ENCODE measurements at places on chromosomes 2 and 18.

DNA sequence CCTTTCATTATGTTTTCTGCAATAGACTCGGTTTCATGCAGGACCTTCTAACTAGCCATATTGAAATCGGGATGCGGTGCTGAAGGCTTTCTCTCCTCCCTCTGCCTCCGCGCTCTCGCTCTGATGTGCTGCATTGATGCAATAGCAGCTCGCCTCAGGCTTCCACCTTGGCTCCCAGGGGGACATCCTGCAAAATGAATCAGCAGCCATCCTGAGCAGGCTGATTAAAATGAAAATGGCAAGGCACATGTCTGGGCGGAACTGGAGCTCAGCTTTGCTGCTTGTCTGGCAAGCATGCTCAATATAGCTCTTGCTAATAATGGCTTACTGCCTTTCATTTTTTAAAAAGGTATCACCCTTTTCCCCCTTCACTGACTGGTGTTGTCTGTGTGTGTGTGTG is 806 bp upstream of the MYT1L start:
- no peak for DNase-seq
- H3K4me1 ChIP-seq = no peaks in the 10 kb centered on the region
- no peak overlapping the region for H3K4me3 ChIP-seq
- H3K36me3 ChIP-seq = no peaks in the 10 kb centered on the region

GRCh38 chr2:205024822-205025518 is 479.7 kb downstream of the PARD3B start:
- H3K36me3 ChIP-seq = peaks cover 25% of the 10 kb centered on the region
- H3K4me1 ChIP-seq = peaks cover 35% of the 10 kb centered on the region
- no peak overlapping the region for H3K4me3 ChIP-seq

DNA sequence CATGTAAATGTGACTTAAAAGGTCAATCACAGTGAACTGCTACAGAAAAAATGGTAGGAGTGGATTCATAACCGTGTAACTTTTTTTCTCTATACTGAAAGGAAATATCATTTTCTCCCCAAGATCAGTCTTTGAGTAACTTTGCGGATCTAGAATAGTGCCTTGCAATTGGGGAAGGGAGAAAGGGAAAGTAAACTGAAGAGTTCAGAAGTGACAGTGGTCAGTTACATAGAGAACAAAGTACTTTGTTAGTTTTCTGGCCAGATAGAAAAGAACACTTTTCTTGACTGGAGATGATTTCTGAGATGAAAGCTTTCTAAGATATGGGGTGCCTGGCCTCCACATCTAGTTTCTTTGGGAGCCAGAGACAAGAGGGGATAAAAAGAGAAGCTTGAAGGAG is 26.6 kb downstream of the PARD3B start:
- H3K4me1 ChIP-seq = no peaks in the 10 kb centered on the region
- peaks cover 4% of the 10 kb centered on the region for H3K27me3 ChIP-seq
- no peaks in the 10 kb centered on the region for H3K36me3 ChIP-seq
- no peak overlapping the region for H3K4me3 ChIP-seq
- no peak for DNase-seq

DNA sequence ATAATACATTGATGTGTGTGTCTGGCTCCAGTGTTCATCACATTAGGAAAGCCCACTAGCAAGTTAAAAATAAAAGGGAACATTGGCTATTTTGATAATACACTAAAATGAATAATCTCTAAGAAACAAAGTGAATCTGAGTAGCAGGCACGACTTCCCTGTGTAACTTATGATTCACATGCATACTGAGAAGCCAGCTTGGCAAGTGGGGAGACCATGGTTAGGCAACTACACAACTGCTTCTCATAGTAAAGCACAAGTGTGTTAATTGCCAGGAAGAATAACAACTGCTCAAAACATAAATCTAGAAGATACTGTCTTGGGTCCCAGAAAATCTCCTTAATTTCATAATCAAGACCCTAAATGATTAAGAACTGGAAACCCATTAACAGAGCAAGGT is 4.0 kb downstream of the MYO5B start:
- H3K27ac ChIP-seq = no peak overlapping the region
- H3K4me3 ChIP-seq = no peak overlapping the region
- no peak for DNase-seq
- peaks cover 8% of the 10 kb centered on the region for H3K4me1 ChIP-seq
- no peaks in the 10 kb centered on the region for H3K36me3 ChIP-seq

DNA sequence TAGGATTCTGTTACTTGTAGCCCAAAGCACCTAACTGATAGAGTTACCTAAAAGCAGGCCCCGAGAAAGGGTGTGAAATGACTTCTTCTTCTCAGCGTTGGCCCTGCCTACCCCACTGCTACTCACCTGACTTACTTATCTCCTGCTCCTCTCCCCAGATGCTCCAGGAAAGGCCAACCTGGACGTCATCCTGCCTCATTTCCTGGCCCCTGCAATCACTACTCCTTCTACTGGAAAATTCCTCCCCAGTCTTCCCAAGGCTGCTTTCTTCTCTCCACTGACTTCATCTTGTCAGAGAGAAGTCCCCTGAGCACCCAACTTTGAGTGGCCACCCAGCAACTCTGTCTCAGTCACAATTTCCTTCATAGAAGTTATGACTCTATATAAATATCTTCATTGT is 63.4 kb upstream of the KLF7 start:
- DNase-seq = no peak
- no peaks in the 10 kb centered on the region for H3K27me3 ChIP-seq
- no peak overlapping the region for H3K4me3 ChIP-seq
- peaks cover 43% of the 10 kb centered on the region for H3K4me1 ChIP-seq
- H3K36me3 ChIP-seq = no peaks in the 10 kb centered on the region

GRCh38 chr2:108593547-108594098 is 59.4 kb downstream of the LIMS1 start:
- H3K27me3 ChIP-seq = no peaks in the 10 kb centered on the region
- peaks cover 27% of the 10 kb centered on the region for H3K4me1 ChIP-seq

- H3K4me1 ChIP-seq = peaks cover 14% of the 10 kb centered on the region
- H3K27me3 ChIP-seq = no peaks in the 10 kb centered on the region
- H3K36me3 ChIP-seq = no peaks in the 10 kb centered on the region
- H3K4me3 ChIP-seq = no peak overlapping the region
These were observed 13.2 kb downstream of the TXNDC2 start for GRCh38 chr18:9898792-9899549.

DNA sequence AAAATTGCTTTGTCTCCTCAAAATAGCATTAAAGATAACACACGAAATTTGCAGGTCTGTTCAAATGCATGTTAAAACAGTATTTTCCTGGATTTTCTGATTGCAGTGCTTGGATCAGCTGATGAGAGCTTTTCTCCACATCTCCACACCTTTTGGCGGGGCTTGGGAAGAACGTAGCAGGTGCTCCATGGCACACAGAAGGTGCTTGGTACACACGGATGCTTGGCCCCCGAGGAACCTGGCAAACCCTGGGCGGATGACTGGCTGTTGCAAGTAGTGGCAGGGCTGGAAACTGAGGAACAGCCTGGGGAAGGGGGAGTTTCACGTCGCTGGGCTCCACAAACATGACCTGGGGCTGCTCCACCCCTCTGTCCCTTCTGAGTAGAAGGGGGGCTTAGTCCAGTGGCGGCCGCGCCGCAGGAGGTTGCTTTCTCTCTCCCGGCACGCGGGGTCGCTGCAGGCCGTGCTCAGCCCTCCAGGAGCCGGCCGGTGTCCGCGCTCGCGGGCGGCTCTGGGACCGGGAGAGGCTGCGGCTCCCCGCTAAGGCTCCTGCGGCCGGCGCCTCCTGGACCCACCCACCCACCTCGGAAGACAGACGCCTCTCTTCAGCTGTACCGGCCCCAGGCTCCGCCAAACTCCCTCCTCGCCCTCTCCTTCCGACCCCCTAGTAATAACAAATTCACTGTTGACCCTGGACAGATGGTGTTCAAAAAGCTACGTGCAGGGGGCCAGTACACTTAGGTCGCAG is 69.3 kb downstream of the MARCO start:
- no peaks in the 10 kb centered on the region for H3K4me1 ChIP-seq
- H3K36me3 ChIP-seq = no peaks in the 10 kb centered on the region
- H3K27ac ChIP-seq = no peak overlapping the region
